ENCODE measurements at places on chromosomes 4 and X. TPM values are rescaled to one million over a fixed set of nuclear protein-coding genes. Genes with fewer than 3 reads are reported as not detected.

GRCh38 chrX:129705377-129705925, 33.3 kb upstream of the XPNPEP2 start:
- no peak overlapping the region for H3K4me3 ChIP-seq
- H3K4me1 ChIP-seq = no peaks in the 10 kb centered on the region
- no peaks in the 10 kb centered on the region for H3K27me3 ChIP-seq
- no peak for DNase-seq
- H3K27ac ChIP-seq = no peak overlapping the region
- no peaks in the 10 kb centered on the region for H3K36me3 ChIP-seq

DNA sequence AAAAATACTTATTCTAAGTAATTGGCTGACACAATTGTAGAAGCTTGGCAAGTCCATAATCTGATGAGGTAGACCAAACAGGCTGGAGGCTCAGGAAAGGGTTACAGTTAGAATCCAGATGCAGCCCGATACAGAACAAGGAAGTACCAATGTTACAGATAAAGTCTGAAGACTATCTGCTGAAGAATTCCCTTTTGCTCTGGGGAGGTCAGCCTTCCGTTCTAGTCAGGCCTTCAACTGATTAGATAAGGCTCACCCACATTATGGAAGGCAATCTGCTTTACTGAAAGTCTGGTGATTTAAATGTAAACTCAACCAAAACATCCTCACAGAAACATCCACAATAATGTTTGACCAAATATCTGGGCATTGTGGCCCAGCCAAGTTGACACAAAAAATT, 7.4 kb upstream of the DYNLT3 start:
- no peak overlapping the region for H3K27ac ChIP-seq
- no peaks in the 10 kb centered on the region for H3K36me3 ChIP-seq
- no peak for DNase-seq
- H3K27me3 ChIP-seq = peaks cover 5% of the 10 kb centered on the region
- no peaks in the 10 kb centered on the region for H3K4me1 ChIP-seq

Gene SSX4
- not detected for total RNA-seq

DNA sequence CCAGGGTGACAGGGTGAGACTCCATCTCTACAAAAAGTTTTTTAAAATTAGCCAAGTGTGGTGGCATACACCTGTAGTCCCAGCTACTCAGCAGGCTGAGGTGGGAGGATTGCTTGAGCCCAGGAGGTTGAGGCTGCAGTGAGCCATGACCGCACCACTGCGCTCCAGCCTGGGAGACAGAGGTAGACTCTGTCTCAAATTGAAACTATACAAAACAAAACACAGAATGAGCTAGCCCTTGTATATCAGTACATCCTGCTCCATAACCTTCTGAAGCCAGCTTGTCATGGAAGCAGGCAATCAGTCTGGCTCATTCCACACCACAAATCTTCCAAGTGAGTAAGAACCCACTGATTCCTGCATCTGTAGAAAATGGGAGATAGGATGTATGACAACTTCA, 49.0 kb downstream of the CD99L2 start:
- DNase-seq = no peak
- no peak overlapping the region for H3K4me3 ChIP-seq
- H3K36me3 ChIP-seq = no peaks in the 10 kb centered on the region
- no peaks in the 10 kb centered on the region for H3K4me1 ChIP-seq
